ENCODE measurements at places on chromosomes 4 and X.

GRCh38 chr4:173424899-173425805, 26.2 kb upstream of the SCRG1 start:
- no peak for DNase-seq

GRCh38 chrX:16910376-16910775, 36.1 kb upstream of the REPS2 start:
- no peak for DNase-seq

DNA sequence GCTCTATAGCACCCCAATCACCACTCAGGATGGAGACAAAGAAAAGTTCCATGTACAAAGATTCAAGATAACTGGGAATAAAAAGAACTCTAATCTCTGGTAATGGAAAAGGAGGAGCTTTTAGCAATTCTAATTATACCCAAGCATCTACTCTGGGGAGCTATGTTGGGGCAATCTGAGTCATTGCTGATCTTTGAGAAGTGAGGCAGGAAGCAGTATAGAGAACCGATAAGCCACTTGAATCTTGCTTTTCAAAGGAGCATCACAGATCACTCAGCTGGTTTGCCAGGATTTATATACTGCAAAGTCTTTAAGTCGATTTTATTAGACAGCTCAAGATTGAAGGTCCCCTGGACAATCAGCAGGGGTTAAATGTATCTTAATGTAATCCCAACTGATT, 220.0 kb downstream of the ENOX2 start:
- no peak for DNase-seq

- DNase-seq, result peak; percentile 60
Observed at GRCh38 chrX:54182194-54182863, 725 bp downstream of the FAM120C start.

DNA sequence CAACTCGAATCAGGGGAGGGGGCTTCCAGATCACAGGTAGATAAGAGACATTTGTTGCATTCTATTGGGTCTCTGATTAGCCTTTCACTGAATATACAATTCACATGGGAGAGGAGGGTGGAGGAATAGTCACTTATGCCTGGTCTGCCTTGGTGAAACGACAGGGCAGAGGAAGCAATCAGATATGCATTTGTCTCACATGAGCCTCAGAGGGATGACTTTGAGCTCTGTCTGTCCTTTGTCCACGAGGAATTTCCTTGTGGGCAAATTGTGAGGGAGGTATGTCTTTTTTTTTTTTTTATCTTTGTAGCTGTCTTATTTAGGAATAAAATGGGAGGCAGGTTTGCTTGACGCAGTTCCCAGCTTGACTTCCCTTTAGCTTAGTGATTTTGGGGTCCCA, 28.5 kb upstream of the TMSB4X start:
- no peak for DNase-seq

DNA sequence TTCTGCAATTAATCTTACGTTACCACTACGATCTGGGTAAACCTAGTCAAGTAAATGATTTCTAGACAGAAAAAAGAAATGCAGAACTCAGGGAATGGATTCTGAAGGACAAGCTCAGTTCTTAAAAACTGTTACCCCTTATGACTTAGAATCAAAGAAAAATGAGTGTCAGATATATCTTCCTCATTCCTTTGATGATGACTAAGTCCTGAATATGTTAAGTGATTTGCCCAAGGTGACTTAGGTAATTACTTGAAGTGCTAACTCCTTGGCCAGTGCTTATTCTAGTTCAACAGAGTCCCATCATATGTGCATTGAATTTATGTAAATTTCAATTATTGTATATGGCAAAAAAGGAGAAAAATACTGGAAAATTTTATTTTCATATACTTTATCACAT, 92.5 kb downstream of the PPEF1 start:
- no peak for DNase-seq

- peak; percentile 39 for DNase-seq
Observed at GRCh38 chr4:40251366-40251765, 54.5 kb downstream of the RHOH start.

DNA sequence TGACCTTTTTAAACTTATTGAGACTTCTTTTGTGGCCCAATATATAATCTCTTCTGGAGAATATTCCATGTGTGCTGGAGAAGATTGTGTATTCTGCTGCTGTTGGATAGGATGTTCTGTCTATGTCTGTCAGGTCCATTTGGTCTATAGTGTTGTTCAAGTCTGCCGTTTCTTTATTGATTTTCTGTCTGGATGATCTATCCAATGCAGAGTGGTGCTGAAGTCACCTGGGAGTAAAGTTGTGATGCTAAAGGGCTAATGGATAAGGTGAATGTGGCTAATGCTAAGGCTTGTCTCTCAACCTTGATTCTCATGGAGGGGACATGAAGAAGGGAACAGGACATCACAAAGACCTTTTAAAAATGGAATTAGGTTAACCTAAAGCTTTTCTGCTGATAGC, 72.0 kb upstream of the AP1S2 start:
- DNase-seq, result no peak

- no peak for DNase-seq
Observed at GRCh38 chr4:141009931-141010330, 123.3 kb downstream of the RNF150 start.

DNA sequence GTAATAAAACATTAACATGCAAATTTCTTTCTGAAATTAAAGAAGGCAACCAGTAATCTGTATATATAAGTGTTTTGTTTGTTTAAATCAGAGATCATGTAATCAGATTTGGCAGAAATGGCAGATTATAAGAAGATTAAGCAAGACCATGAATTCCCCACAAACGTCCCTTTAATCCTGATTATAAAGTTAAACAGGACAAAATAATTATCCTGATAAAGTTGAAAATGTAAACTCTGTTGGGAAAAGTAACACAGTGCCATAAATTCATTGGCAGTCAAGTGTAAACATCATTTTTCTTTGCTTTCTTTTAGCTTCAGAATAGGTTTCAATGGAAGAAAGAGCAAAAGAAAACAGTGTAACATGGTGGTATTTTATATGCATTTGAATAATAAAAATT, 256.3 kb downstream of the KCNIP4 start:
- no peak for DNase-seq

All from SW480 (cell line).